Posterior vena cava (tissue), 2 donors: ENCODE measurements at places on chromosomes 2 and 18. TPM values are rescaled to one million over a fixed set of nuclear protein-coding genes. Genes with fewer than 3 reads are reported as not detected.

DNA sequence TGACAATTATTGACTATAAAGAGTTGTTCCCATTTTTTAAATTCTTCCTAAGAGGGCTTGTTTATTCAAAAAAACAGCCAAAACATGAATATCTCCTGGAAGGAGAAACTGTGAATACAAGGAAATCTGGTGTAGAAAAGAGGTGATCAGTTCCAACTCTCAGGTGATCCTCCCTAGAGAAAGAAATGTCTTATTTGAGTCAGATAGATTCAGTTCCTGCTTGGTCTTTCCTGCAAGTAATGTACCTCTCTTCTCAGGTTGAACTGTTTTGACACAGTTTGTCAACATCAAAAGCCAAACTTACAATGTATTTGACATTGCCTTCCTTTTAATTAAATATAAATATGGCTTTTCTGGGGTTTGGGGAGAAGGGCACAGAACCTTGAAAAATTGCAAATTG, 567.4 kb downstream of the ARHGAP15 start:
- DNase-seq: no peak

DNA sequence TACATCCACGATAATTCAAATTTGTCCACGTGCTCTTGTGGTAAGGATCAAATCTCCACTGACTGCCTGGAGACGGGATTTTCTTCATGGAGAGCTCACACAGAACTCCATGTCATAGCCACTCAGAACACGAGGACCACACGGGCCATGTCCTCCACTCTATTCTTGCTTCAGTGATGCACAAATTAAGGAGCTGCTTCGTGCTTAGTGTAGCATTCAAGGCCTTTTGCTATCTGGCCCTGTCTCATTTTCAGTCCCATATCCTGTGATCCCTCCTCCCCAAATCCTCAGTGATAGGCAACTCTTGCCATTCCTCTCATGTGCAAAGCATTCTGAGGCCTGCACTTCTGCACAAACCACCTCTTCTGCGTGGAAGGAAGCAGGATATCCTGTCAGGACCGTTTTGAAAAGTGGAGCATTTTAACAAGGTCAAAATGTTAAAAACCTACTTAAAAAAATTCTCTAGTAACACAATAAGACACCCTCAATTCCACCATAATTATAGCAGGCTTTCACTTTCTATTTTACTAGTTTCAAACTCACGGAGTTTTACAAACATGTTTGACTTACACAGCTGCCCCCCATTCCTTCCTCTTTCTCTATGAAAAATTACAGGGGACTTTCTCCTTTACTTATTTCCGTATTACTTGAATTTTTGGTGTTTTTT, 35.2 kb downstream of the ST3GAL5 start:
- no peak for DNase-seq

The STEAP3 gene
- 5.7 TPM for total RNA-seq

The GALNT14 gene
- 1.1 TPM for total RNA-seq

The RAPGEF4 gene
- 6.2 TPM for total RNA-seq
